ENCODE measurements at places on chromosomes 2 and 18.

GRCh38 chr2:181977661-181978350, 7.8 kb upstream of the PPP1R1C start:
- no peak for DNase-seq

DNA sequence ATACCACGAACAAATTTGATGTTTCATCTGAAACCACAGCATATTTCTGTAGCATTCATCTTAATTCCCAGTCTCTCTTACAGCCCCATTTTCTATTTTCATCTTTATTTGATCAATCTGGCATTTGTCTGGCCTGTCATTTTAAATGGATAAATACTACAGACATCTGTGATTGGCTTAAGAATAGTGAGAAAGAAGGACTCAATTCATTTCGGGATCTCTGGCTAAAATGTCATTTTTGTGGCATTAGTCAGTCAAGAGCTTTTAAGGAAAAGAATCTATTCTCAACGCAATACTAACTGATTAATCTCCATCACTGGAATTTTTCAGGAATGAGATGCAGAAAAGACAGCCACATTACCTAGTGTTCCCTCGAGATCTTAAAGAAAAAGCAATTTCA, 585.9 kb downstream of the IRS1 start:
- no peak for DNase-seq

GRCh38 chr2:171523088-171524017, 1.1 kb downstream of the CYBRD1 start:
- no peak for DNase-seq

- DNase-seq: no peak
These were observed 30.2 kb downstream of the KLHL14 start for GRCh38 chr18:32742579-32742978.

GRCh38 chr18:47247416-47248114, 3.9 kb downstream of the SKOR2 start:
- no peak for DNase-seq

DNA sequence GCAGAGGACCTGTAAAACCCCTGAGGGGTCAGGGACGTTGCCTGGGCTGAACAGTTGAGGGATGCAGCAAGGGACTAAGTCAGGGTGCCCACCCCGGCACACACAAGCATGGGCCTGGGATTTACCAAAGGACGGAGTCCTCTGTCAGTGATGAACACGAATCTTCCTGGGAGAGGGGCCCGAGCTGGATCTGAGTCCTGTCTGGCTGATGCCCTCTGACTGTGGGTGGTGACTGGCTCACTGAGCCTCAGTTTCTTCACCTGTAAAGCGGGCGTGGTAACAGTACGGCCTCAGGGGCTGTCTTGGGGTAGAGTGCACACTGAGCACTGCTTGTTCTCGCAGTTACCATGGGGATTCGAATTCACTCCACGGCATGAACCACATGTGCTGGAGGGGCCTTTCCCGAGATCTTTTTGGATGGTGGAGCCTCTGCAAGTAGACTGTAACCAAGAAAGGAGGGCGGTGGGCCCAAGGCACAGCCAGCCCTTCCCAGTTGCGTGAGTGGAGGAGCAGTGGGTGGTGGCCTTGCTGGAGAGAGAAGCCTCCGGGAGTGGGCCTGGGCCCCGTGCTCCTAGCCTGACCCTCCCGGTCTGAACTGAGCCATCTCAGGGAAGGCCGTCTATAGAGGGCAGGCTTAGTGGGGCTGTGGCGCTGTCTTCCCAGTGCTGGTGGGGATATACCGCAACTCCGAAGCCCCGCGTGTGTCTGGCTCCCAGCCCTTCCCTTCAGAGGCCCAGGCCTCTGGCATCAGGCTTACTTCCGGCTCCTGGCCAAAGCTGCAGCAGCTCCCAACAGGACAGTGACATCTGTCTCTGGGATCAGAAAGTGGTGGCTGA, 130.8 kb upstream of the HS6ST1 start:
- DNase-seq: no peak

DNA sequence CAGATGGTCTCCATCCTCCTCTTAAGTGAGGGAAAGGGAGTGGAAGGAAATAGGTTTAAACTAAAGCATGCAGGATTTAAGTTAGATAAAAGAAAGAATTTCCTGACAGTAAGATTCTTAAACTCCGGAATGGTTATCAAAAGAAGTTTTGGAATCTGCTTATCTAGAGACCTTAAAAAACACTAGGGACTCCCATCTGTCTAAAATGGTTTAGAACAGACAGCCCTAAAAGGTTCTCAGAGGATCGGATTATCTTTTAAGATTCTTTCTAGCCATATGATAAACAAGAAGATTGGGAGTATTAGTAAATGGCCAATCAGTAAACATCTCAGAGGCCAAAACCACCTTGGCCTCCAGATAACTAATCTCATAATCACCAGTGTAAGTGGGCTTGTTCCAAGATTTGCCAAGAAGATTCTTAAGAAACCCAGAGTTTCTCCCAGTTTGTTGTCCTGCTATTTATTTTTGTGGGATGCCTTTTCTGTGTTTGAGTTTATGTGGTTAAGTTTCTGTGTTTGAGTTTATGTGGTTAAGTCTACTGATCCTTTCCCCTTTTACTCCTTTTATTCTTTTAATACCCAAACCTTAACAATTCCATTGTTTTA, 314.9 kb upstream of the NRP2 start:
- DNase-seq: no peak
